ENCODE measurements at places on chromosomes 12 and 14.

GRCh38 chr12:6921996-6922946, 5.5 kb upstream of the ATN1 start:
- DNase-seq = no peak

DNA sequence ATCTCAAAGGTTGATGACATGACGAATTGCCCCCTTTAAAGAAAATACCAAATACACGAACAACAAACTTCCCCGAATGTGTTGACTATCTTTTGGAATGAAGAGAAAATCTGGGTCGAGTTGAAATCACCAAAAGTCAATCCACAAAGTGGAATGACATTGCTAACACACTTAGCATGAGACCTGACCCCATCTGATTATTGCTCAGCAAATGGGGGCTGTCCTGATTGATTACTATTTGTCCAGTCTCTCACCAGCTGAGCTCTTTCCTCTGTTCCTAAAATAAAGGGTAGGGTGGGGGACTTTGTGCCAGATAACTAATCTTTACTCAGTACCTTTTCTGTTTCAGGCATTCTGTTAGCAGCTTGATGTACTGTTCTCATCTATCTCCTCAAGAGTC, 223.4 kb downstream of the APAF1 start:
- no peak for DNase-seq

- DNase-seq = no peak
Observed at GRCh38 chr12:108831309-108831991, 25.9 kb downstream of the SSH1 start.

GRCh38 chr12:47216150-47216677, 136.5 kb upstream of the AMIGO2 start:
- peak; percentile 85 for DNase-seq

- no peak for DNase-seq
Observed at GRCh38 chr12:100868487-100868886, 73.9 kb downstream of the ANO4 start.
